Hindlimb muscle (tissue), 1 donor: ENCODE measurements at places on chromosomes 4 and X.

GRCh38 chrX:24838629-24839028 lies 144.9 kb downstream of the POLA1 start:
- DNase-seq: peak; percentile 29

DNA sequence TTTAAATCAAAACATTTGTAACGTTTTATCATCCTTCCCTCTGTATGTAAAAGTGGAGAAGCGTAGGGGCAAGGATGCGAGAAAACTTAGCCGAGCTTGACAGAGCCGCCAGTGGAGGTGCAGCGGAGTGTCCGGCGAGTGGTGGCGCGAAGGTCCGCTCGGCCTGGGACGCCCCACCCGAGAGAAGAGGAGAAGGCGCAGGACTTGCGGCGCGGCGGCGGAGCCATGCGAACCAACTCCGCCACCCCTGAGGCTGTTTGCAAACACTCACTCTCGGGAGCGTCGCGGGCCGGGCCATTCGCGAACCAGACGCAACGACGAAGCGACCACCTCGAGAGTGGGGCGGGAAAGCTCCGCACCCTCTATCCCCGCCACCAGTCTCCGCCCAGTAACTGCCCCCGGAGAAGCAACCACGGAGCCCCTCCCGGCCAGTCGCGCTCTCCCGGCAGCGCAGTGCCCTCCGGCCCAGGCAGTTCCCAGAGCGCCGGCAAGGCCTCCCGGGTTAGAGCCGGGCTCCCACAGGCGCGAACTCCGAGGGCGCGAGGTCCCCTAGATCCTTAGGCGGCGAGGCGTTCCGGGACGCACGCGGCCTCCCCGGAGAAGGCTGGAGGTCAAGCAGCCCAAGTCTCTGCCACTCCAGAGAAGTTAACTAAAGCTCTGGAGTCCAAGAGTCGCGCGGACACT lies 2.3 kb upstream of the MAB21L2 start:
- DNase-seq: peak; percentile 46

DNA sequence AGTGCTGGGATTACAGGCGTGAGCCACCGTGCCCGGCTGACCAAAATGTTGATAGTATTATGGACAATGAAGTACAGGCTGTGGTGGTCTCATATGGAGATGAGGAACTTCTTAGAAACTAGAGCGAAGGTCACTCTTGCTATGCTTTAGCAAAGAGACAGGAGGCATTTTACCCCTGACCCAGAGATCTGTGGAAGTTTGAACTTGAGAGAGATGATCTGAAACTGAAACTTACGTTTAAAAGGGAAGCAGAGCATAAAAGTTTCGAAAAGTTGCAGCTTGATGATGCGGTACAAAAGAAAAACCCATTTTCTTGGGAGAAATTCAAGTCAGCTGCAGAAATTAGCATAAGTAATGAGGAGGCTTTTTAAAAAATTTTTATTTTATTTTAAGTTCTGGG lies 8.5 kb upstream of the CTAG2 start:
- no peak for DNase-seq

DNA sequence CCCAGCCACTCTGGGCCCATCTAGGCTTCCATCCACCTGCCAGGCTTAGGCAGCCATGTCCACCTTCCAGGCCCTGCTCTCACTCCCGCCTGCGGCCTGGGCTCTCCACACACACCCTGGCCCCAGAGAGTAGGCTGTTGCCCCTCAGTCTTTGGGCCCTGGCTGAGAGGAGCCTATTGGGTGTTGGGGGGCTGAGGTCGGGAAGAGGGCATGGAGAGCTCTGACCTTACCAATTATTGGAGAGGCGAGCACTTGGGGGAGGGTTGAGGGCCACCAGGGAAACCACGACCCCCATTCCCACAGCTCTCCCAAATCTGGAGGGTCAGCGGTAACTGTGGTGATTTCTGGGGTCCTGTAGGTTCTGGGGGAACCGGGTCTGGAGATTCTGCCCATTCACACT lies 38.2 kb downstream of the HTRA3 start:
- DNase-seq: no peak

DNA sequence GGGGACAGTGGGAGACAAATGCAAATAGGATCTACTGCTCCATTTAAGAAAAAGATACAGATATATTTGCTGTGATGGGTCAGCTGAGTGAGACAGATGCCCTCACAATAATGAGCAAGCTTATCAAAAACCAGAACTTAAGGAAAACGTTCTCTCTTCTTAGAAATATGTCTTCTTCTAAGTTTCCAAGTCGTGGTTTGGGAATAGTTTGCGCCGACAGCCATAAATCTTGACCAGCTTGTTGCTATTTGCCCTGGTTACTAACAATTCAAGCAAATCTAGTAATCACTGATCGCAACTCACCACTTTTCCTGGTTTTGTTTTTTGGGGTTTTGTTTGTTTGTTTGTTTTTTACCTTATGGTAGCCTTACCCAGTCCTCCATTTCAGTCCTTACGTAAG lies 67.6 kb upstream of the GUCY1A1 start:
- no peak for DNase-seq

GRCh38 chrX:80432863-80433262 lies 12.6 kb downstream of the TENT5D start:
- DNase-seq: no peak

- DNase-seq: no peak
These were observed 27.1 kb downstream of the STAG2 start for GRCh38 chrX:123988423-123989111.

- DNase-seq: no peak
These were observed 189.9 kb downstream of the AASDH start for GRCh38 chr4:56197387-56197786.

GRCh38 chr4:148444296-148445070 lies 2.3 kb upstream of the NR3C2 start:
- peak; percentile 34 for DNase-seq

GRCh38 chrX:53317365-53318069 lies 36.1 kb upstream of the IQSEC2 start:
- DNase-seq: peak; percentile 54

GRCh38 chrX:45026036-45026435 lies 153.0 kb downstream of the KDM6A start:
- no peak for DNase-seq

DNA sequence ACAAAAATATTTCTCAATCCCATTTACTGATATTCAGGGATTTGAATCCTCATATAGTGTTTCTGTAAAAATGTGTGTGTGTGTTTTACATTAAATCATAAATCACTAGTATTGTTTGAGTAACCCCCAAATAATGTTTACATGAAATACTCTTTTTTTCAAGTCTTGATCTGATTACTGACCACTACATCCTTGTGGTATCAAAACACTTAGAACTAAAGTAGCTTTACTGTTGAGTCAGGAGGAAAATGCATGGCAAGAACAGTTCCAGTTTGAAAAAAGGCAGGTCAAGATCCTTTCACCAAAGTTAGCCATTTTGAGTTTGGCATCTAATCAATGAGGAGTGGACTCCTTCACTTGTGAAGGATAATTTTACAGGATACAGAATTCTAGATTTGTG lies 3.6 kb upstream of the WDR19 start:
- no peak for DNase-seq

- DNase-seq: no peak
These were observed 4.5 kb upstream of the WDR1 start for GRCh38 chr4:10120943-10121567.

GRCh38 chrX:117834076-117834475 lies 282.5 kb downstream of the KLHL13 start:
- no peak for DNase-seq

DNA sequence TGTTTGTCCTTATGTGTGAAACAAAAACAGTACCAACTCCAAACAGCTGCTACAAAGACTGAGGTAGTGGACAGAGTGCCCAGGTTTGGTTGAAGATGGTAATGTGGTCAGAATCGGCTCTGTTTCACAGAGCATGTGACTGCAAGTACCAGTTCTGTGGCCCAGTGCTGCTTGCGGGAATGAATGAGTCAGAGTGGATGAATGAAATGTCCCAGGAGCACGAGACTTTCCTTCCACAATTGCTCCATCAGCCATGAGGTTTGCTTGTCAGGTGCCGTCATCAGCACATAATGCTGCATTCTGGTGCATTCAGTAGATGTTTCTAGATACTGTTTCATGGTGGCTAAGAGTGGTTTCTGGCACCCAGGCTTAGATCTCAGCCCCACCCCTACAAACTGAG lies 84.2 kb downstream of the GPR143 start:
- no peak for DNase-seq

DNA sequence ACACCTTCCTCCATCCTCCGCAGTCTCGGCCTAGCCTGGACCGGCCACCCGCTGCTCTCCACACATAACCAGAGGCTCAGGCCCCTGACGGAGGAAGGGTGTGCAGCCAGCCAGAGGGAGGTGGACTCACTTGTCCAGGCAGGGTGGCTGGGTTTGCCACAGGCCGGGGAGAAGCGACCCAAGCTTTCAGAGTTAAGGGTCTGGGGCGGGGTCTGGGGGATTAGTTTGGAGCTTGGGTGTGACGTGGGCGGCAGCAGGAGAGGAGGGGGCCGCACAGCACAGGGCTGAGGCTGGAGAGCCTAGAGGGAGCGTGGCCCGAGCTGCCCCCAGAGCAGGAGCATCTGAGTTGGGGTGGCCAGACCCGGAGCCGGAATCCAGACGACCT lies 22.4 kb upstream of the CPLX1 start:
- no peak for DNase-seq

GRCh38 chrX:127764674-127765073 lies 287.5 kb downstream of the ACTRT1 start:
- DNase-seq: no peak

DNA sequence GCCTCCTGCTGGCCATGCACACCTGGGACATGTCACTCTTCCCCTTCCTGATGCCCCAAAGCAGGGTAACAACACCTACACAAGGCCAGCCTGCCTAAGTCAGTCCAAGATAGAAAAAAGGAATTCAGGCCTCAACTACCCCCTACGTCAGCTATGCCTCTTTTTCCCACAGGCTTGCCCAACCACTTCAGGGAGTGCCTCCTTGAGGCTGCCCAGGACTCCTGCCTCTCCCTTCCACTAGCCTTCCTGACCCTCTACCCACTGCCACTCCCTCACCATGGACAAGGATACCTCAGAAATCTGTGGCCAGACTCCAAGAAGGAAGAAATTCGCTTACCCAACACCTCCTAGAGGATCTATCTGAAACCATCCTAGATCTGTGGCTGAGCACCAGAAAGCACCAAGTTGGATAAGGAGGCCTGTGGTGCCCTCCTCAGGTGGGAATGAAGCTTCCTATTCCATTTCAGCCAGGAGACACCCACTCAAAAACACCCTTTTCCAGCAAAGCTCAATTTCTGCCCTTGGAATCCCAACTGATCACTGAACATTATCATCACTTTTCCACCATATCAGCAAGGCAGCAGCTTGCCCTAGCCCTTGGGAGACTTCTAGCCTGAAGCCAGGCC lies 1.8 kb downstream of the KDM5C start:
- no peak for DNase-seq

- no peak for DNase-seq
These were observed 7.4 kb downstream of the PCDH18 start for GRCh38 chr4:137524725-137525369.

DNA sequence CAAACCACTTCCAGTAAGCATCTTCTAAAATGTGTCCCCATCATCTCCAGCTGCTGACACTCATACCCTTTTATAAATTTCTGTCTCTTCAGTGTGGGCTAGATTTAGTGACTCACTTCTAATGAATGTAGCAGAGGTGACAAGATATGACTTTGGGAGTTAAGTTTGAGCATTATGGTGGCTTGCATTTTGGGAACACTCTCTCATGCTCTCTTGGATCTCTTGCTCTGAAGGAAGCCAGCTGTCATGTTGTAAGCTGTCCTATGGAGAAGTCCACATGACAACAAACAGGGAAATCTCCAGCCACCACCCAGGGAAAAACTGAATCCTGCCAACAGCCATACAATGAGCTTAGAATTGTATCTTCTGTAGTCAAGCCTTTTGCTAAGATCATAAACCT lies 691.3 kb upstream of the PCDH7 start:
- DNase-seq: no peak

GRCh38 chr4:119508281-119508680 lies 120.3 kb downstream of the PDE5A start:
- DNase-seq: no peak

DNA sequence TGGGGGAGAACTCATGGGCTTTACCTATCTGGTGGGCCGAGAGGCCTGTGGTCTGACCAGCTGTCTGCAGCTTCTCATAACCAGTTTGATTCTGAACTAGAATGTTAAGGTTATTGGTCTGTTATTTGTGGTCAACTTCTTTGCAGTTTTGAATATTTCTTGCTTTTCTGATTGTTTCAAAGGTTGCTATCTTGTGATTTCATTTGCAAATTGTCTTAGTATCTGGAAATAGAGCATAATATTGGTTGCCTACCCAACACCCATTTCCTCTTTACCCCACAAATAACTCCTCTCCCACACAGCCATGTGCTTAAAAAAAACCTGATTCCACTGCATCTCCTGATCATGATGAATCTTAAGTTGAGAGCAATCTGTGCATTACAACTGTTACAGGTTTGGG lies 39.1 kb upstream of the BMP2K start:
- no peak for DNase-seq

DNA sequence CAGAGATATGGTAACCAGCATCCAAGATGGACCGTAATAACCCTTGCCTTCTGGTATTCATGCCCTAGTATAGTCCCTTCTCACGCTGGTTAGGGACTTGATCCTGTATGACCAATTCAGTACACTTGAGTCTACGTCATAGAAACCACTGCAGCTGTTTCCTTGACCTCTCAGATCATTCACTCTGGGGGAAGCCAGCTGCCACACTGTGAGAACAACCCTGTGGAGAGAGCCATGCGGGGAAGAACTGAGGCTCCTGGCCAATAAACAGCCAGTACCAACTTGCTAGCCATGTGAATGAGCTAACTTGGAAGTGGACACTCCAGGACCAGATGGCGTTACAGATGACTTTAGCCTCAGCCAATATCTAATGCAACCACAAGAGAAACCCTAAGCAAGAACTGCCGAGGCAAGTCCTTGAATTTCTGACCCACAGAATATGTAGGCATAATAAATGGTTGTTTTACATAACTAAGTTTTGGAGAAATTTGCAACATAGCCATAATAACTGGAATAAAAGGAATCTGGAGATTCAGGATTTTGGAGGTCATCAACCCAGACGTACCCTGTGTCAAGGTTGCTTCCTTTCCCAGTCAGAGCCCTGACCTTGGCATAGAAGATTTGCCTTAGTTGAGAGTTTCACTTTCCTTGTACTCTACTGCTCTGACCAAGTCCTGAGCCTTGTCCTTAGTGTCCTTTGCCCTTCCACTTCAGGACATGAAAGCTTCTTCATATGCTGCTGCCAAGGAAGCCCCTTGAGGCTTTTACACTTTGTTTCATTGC lies 87.3 kb upstream of the ZNF81 start:
- DNase-seq: peak; percentile 27

- no peak for DNase-seq
These were observed 681.9 kb upstream of the HS3ST1 start for GRCh38 chr4:12110627-12111026.

- DNase-seq: no peak
These were observed 110.8 kb upstream of the FAM9B start for GRCh38 chrX:9144701-9145241.

GRCh38 chr4:40734497-40734896 lies 15.3 kb upstream of the NSUN7 start:
- DNase-seq: no peak

- DNase-seq: no peak
These were observed 70.1 kb downstream of the NBDY start for GRCh38 chrX:56798866-56799758.

GRCh38 chrX:9816084-9816700 lies 30.0 kb downstream of the SHROOM2 start:
- no peak for DNase-seq

- no peak for DNase-seq
These were observed 28.2 kb upstream of the APLN start for GRCh38 chrX:129682979-129683378.
